AG08395 (cell line): ENCODE measurements at places on chromosomes 16 and 17.

DNA sequence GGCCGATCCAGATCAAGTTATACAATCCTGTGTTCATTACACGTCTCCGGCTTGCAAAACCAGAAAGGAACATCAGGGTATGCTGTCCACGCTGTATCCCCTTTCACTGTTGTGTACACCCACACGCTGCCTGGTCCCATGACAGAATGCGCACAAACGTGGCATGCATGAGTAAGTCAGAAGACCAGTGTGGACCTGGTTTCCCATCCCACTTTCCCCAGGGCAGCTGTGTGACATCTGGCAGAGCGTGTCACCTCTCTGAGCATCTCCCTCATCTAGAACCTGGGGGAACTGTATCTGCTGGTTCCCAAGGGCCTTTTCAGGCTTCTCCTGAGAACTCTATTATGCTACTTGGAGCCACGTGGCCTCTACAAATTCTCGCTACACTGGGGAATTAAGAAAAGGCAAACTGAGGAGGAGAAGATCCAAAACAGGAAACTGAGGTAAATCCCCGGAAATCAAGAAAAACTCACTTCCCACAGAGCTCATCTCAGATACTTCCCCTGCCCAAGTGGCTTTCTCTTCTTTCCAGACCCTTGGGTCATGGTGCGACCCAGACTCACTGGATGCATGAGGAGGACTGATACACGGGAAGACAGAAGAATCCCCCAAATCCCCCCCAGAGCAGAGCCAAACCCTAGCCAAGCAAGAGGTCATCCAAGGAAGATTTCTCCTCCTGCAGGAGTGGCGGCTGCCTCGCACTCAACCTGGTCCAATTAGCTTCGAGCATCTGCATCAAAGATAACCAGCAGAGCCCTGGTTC lies 139.3 kb downstream of the GAS7 start:
- no peak for DNase-seq

GRCh38 chr16:87956365-87957231 lies 5.4 kb downstream of the BANP start:
- no peak for DNase-seq

DNA sequence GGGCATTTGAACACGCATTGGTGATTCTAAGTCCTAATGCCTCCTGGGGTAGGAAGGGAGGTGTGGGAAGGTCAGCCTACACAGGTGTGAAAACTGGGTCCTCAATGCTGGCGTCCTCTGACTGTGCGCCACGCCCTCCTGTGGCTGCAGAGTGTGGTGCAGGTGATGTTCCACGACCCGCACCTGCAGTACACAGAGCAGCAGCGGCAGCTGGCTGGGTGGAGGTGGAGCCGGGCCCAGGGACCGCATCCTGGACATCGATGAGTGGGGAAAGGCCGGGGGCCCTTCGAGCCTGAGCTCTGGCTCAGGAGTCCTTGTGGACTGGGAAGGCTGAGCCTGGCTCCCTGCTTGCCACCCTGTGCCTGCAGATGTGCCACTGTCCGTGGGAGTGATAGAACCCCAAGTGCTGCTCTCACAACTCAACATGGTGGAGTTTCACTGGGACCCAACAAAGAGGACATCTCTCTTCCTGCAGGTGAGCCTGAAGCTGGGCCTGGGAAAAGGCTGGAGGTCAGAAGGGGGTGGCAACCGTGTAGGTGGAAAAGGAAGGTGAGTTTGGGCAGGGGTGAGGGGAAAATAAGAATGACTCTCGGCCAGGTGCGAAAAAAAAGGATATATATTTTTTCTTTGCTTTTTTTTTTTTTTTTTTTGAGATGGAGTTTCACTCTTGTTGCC lies 14.0 kb upstream of the STAC2 start:
- DNase-seq = no peak

DNA sequence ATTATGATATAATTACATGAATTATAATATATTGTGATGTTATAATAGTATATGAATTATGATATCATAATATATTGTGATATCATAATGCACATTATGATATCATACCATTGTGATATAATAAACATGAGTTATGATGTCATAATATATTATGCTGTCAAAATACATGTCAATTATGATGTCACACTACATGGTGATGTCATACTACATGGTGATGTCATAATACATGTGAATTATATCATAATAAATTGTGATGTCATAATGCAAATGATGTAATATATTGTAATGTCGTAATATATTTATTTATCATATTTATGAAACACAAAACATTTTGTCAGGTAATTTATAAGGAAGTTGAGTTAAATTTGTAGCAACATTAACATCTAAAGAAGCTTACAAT lies 1950.1 kb downstream of the TP53TG3F start:
- DNase-seq = no peak

DNA sequence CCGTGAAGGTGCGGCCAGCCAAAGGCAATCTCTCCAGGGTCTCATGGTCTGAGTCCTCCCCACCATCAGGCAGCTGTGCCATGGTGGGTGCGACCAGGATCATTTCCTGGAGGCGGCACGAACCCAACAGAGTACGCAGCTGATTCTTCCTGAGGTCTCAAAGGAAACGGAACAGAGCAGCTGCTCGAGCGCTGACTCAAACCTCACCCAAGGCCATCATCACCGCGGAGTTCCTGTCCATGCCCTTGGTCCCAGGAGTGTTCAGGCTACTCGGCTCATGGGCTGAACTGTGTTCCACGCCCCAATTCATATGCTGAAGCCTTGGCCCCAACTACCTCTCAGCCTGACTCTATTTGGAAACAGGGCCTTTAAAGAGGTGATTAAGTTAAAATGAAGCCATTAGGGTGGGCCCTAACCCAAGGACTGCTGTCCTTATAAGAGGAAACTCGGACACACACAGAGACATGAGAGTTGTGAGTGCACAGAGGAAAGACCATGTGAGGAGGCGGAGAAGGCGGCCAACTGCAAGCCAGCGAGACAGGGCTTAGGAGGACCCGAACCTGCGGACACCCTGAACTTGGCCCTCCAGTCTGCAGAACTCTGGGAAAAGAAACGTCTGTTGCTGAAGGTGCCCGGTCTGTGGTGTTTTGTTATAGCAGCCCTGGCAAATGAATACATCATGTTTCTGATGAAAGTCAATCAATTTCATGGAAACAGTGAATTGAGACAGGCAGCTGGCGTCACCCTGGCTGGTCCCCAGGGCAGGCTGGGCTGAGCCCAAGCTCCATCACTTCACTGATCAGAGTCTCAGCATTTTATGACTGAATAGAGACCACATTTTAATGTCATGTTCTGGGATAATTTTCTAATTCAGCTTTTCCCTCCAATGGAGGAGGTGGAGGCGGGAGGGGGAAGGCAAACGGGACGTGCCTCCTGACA lies 13.7 kb downstream of the MXRA7 start:
- no peak for DNase-seq

GRCh38 chr17:76554131-76554530 lies 14.3 kb downstream of the PRCD start:
- no peak for DNase-seq

DNA sequence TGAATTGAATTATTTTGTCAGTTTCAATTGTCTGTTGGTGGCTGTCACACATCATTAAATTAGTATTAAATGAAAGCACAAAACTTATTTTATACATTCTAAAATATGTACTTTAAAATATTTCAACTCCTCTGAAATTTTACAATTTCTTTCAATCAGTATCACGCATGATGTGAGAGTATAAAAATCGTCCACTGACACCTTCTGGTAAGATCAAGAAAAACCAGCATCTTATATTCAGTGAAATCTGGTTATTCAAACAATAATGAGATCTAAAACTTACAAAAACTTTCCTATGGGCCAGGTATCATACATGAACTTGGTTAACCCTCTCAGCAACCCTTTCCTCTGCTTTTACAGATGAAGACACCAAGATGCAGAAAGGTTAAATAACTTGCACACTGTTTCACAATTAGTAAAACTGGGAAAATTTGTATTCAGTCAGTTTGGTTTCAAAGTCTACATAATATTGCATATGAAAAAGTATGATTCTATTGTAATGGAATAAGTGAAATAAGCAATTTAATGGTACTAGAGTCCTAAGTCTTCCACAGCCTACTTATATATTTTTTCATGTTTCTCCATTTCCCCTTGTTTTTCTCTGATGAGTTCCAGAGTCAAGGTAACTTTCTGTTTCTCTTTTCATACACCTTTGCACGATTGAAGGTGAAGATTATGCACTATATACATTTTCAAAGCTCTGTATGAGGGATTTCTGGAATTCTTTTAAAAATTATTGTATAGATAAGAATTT lies 58.7 kb downstream of the EFCAB5 start:
- no peak for DNase-seq
